Pancreas (tissue), 10 donors: ENCODE measurements at places on chromosomes 2 and 18. TPM values are rescaled to one million over a fixed set of nuclear protein-coding genes. Genes with fewer than 3 reads are reported as not detected.

DNA sequence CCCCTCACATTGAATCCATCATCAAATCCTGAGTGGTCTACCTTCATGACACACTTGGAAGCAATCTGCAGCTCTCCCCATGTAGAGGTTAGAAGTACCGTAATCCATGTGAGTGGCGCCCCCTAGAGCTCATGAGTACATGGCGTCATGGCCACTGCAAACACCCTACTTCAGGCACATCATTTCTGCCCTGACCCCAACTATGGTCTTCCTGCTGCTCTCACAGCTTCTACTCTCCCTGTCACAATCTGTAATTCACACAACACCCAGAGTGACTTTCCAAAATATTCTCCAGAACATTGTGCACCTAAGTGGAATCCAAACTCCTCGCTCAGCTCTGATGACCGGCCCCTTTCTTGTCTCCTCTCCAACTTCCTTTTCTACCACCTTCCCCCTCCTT is 141.9 kb downstream of the ANKRD44 start:
- DNase-seq, result peak; percentile 49

DNA sequence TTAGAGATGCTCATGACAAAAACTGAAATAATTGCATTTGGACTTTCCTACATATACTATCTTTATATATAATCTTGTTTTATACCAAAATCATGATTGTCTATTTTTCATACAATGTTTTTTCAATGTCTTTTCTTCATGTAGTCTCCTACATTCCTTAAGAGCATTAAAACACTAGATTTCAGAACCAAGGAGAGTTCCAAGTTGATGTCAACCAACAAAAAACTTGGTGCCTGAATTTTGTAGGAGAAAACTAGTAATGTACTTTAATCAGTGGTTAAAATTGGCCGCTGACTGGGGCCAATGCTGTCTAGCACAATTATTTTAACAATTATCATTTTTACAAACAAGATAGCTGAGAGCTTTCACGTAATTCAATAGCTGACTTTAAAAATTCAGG is 678.8 kb downstream of the DCC start:
- DNase-seq, result no peak

- no peak for DNase-seq
Observed at GRCh38 chr2:43810888-43811287, 27.8 kb downstream of the ABCG5 start.

The CAPN14 gene
- total RNA-seq, result 0.06 TPM

DNA sequence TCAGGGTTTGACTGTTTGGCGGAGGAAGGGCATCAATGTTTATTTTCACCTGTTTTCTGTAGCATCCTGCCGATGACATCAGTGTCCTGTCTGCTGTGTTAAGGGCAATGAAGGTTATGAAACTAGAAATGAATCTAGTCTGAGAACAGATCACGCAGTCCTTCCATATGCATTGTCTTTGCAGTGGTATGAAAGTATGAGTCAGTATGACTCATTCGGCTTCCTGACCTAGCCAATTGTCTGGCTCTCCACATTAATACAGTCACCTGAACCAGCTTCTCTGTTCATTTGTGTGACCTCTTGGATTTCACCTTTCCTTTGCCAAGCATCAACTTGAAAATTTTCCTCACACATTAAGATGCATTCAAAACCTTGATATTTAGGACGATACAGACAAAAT is 353.8 kb downstream of the RND3 start:
- DNase-seq, result no peak

DNA sequence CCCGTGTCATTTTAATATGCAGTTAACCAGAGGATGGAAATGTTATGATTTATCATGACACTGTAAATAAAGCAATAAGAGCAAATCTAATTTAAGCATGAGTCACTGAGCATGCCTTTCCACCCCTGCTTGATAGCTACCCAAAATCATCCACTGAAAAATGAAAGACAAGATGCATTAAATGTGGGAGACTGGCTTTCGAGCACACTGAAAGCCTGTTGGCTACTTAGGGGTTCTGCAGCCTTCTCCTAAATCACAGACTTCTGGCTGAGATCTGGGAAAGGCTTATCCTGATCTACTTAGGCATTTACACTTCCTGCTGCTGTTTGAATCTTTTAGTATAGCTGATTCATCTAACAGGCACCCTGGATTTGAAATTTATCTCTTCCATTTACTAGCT is 778.3 kb upstream of the CDH7 start:
- DNase-seq, result no peak

GRCh38 chr2:217836901-217837491 is 165.8 kb downstream of the TNS1 start:
- no peak for DNase-seq

The TUBA4B gene
- not detected for total RNA-seq

The KCNIP3 gene
- 3.5 TPM for total RNA-seq

DNA sequence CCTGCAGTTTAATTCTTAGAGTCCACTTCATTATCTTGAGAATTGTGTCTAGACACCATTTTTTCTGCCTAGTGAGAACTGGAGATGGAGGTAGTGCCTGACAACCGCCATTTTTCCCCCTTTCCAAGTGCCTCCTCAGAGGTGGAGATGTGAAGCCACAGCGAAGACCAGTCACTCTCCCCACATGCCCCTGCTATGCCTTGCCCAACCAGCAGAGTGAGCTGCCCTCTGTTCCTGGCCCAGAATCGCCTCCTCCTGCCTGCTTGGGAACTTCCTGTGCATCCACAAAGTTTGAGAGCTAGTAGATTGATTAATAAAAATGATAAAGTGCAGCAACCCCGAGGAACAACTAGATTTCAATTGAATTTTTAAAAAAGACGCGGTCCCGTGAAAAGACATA is 123.3 kb downstream of the CLIP4 start:
- DNase-seq, result no peak

The SLC38A11 gene
- total RNA-seq, result 0.55 TPM

The ALKAL2 gene
- 33.4 TPM for total RNA-seq

The SOX11 gene
- not detected for total RNA-seq

DNA sequence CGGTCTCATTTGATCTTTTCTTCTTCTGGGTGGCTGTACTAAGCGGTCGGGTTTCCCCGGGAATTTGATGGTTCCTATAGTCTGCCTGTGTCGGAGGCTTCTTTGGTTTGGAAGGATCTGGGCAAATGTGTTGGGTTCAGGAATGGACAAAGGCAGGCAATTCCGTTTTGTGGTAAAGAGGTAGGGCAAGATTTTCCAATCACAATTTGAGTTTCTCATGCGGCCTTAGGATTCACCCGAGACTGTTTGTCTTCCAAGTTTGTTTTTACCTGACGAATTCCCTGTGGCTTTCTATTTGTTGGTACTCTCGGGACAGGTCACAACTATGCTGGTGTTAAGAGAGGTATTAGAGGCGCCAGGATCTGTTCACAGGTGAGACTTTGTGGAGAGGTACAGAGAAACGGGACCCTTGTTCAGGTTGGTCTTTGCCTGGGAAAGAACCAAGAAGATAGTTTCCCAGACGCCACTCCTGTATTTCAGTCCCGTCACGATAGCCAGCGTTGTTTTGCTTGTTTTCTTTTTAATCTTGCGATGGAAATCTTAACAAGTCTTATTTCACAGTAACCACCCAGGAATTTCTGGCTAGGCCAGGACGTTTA is 3.0 kb downstream of the SP5 start:
- DNase-seq, result no peak

DNA sequence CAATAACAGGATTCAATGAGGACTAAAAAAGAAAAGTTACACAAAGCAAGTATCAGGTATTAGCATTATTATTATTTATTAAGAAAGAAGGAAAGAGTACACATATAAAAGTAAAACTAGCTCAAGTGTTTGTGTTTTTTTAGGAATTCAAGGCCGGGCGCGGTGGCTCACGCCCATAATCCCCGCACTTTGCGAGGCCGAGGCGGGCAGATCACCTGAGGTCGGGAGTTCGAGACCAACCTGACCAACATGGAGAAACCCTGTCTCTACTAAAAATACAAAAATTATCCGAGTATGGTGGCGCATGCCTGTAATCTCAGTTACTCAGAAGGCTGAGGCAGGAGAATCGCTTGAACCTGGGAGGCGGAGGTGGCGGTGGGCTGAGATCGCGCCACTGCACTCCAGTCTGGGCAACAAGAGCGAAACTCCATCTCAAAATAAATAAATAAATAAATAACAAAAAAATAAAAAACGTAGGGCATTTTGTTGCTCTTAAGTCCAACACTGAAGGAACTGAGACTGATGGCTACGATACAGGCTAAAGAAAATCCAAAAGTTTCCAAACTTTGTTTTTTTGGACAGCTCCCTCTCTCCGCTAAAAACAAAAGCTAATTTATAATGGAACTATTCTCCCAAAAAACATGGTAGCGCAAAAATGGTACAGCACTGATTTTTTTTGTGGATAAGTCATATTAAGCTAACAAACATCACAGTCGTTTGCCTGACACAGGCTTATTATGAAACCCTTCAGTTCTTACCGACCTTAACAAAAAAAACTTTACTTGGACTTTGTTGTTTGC is 1.7 kb downstream of the TRAPPC8 start:
- DNase-seq, result no peak

- DNase-seq, result no peak
Observed at GRCh38 chr18:21450503-21450902, 150.0 kb downstream of the ESCO1 start.

- DNase-seq, result no peak
Observed at GRCh38 chr2:59276033-59276432, 1034.9 kb upstream of the FANCL start.

The FIGN gene
- 4.6 TPM for total RNA-seq

The GDF7 gene
- 0.88 TPM for total RNA-seq

GRCh38 chr18:45958730-45959129 is 8.4 kb downstream of the EPG5 start:
- DNase-seq, result no peak

DNA sequence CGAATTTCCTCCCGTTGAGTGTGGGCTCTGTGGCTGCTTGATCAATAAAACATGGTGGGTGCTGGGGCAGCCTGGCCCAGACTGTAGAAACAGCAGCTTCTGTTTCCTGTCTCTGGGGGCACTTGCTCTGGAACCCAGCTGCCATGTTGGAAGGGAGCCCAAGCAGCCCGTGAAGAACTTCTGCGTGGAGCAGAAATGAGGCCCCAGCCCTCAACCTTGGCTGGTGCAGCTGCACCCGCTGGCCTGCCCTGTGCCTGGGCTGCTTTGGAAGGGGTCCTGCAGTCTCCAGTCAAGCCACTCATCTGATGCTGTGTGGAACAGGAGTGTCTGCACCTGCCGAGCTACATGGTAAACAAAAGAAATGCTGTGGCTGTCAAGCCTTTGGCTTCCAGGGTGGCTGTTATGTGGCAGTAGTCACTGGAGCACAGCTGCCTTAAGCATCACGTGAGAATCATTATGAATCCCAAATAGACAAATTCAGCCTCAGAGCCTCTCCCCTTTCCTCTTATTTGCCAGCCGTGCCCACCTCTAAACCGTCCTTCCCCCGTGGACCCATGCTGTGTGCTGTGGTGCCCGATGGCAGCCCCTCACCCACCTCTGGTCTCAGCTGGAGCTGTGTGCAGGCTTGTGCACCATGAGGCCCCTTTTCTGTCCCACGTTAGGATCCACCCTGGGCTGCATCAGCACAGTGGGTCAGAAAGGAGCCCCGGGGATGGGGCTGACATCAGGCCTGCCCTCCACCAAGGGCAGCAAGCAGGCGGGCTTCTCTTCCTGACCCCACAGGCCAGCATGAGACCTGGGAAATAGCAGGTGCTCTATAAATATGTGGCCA is 134.0 kb upstream of the HDAC4 start:
- peak; percentile 36 for DNase-seq

The TMEM169 gene
- 0.49 TPM for total RNA-seq

GRCh38 chr2:165624470-165624800 is 154.9 kb downstream of the CSRNP3 start:
- no peak for DNase-seq

GRCh38 chr2:178530131-178530530 is 49.9 kb downstream of the PLEKHA3 start:
- no peak for DNase-seq

The SLC35F5 gene
- total RNA-seq, result 58.6 TPM

The KLF11 gene
- 39.8 TPM for total RNA-seq

GRCh38 chr18:49149011-49149410 is 198.2 kb upstream of the SMAD7 start:
- no peak for DNase-seq

DNA sequence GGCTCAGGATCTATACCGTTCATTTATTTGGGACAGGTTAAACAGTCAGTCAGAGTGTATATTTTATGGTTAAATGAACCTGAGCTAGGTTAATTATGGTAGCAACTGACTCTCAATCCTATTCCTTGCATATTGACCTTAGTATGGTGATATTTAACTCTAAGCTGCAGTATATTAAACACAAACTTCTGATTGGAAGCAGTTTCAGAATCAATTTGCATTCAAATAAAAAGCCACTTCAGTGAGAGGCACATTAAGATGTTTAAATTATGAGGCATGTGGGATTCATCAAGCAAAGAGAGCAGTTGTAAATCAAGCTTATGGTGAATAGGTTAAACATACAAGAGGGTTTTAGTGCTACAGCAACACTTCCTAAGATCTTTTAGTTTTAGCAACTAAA is 40.4 kb downstream of the FRZB start:
- DNase-seq, result no peak

DNA sequence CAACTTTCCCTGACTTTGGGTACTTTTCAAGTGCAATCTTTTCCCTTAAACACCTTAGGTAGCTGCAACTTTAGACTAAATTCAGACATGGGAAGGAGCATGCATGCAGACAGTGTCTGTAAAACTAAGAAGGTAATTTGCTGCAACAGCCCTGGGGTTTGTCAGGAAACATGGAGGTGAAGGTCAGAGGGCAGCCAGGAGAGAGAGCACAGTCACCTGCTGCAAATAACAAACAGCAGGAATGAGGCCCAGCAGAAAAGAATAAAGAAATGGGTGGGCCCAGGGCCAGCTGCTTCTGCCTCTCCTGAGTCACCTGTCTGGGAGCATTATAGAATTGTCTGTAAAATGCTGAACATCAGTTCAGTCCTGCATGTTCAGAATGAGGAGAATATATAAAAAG is 35.2 kb downstream of the MTHFD2 start:
- no peak for DNase-seq

The CD302 gene
- 12.0 TPM for total RNA-seq

GRCh38 chr2:130728549-130729316 is at the start of gene GPR148:
Gene GPR148, plus strand, starts transcription at chr2:130729070. Its CDS starts 82 bp downstream, at chr2:130729152.
- DNase-seq, result peak; percentile 68

The OXER1 gene
- total RNA-seq, result 2.0 TPM

DNA sequence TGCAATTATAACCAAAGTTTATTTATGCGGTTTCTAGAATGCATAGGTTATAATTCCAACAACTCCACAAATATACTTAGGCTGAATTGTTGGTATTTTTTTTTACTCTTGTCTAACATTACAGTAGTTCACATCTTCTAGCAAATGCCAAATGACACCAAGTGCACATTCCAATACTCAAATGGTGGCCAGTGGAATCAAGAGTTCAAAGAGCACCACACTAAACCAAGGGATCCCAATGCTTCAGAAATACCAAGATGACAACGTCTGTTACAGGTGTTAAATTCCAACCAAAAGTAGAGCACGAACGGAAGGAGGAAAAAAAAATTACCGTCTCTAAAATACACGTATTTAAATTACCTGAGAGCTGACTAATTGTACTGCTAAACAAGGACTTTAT is 136.2 kb downstream of the TMEM247 start:
- no peak for DNase-seq

DNA sequence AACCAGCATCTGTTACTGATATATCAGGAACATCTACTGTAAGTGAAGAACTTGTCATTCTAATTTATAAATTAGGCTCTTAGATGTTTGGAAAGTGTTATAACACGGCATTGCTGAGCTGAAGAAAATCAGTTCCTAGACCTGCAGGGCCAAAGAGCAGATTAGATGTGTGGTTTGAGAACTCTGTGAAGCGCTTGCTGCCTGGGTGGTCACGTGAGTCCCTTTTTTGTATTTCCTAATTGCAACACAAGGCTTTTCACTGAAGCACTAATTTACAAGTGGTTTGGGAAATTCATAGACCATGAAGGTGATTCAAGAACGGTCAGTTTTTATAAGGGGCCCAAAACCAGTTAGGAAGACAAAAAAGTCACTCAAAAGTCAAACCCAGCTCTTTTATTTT is 106.9 kb upstream of the SP3 start:
- no peak for DNase-seq
